ENCODE measurements at places on chromosomes 2 and 18. TPM values are rescaled to one million over a fixed set of nuclear protein-coding genes. Genes with fewer than 3 reads are reported as not detected.

GRCh38 chr2:98800330-98801064 lies 69.6 kb upstream of the MGAT4A start:
- DNase-seq = no peak
- no peaks in the 10 kb centered on the region for H3K36me3 ChIP-seq
- H3K4me3 ChIP-seq = no peak overlapping the region
- H3K27ac ChIP-seq = no peak overlapping the region
- peaks cover 4% of the 10 kb centered on the region for H3K4me1 ChIP-seq
- H3K27me3 ChIP-seq = peaks cover 32% of the 10 kb centered on the region

DNA sequence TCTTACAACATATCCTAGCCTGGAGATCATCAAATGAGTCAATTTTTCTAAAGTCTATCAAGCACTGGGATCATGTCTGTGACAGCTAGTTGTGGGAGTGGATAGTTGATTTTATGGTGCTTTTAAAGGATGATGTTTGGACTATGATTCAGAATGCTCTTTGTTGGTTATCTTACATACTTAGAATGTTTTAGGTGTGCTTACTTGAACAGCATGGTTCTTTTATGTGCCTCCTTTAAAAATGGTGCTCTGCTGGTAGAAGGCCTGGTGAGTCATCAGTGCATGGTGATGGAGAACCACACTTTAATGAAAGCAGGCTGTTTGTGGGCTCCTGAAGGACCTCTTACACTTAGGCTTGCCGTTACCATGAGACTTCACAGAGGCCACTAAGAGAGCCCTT lies 682.7 kb upstream of the FANCL start:
- peak overlapping the region; percentile 21 for H3K4me3 ChIP-seq
- no peaks in the 10 kb centered on the region for H3K27me3 ChIP-seq
- H3K36me3 ChIP-seq = no peaks in the 10 kb centered on the region
- H3K27ac ChIP-seq = peak overlapping the region; percentile 78
- peaks cover 87% of the 10 kb centered on the region for H3K4me1 ChIP-seq

DNA sequence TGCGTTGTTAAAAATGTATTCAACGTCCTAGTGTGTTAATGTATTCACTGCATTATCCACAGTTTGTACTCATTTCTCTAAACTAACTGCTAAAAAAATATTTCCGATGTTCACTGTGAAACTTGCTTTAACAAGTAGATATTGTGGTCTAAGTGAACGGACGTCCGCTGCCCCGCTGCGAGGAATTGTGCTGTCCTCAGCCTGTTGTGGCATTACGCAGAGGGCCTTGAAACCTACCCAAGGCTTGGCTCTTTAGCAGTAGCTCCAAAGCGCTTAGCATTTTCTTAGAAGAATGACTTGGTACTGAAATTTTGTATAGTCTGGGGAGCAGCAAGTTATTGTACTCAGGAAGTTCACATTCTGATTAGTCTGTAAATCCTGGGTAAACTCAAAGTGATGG lies 136.5 kb upstream of the SP5 start:
- no peak overlapping the region for H3K4me3 ChIP-seq
- H3K36me3 ChIP-seq = no peaks in the 10 kb centered on the region
- DNase-seq = no peak
- no peaks in the 10 kb centered on the region for H3K4me1 ChIP-seq

DNA sequence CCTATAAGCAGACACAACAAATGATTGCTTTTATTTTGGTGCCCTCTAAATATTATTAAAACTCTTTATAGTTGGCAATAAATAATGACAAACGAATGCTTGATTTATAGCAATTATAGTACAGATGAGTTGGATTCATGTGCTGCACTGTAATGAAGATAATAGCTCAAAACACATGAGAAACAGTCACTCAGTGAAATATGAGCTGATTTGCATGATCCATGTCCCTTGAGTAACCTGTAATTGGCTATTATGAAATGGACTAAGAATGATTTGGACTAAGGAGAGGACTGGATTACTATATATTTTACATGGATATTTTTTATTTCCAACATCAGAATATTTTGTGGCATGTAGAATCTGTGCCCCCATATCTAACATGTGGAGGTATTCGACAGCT lies 365.6 kb upstream of the UBE2E3 start:
- H3K4me3 ChIP-seq = no peak overlapping the region
- peaks cover 10% of the 10 kb centered on the region for H3K36me3 ChIP-seq
- no peak for DNase-seq
- H3K4me1 ChIP-seq = peaks cover 18% of the 10 kb centered on the region
- H3K27me3 ChIP-seq = no peaks in the 10 kb centered on the region
- no peak overlapping the region for H3K27ac ChIP-seq

- no peak for DNase-seq
- H3K27me3 ChIP-seq = peaks cover 2% of the 10 kb centered on the region
- no peak overlapping the region for H3K4me3 ChIP-seq
- H3K27ac ChIP-seq = no peak overlapping the region
These were observed 67.1 kb downstream of the RTP5 start for GRCh38 chr2:241936457-241937133.

- no peaks in the 10 kb centered on the region for H3K36me3 ChIP-seq
- peaks cover 6% of the 10 kb centered on the region for H3K4me1 ChIP-seq
- no peak overlapping the region for H3K27ac ChIP-seq
- peak; percentile 34 for DNase-seq
- peaks cover 3% of the 10 kb centered on the region for H3K27me3 ChIP-seq
These were observed 135.9 kb downstream of the ABCA12 start for GRCh38 chr2:215002500-215002899.

DNA sequence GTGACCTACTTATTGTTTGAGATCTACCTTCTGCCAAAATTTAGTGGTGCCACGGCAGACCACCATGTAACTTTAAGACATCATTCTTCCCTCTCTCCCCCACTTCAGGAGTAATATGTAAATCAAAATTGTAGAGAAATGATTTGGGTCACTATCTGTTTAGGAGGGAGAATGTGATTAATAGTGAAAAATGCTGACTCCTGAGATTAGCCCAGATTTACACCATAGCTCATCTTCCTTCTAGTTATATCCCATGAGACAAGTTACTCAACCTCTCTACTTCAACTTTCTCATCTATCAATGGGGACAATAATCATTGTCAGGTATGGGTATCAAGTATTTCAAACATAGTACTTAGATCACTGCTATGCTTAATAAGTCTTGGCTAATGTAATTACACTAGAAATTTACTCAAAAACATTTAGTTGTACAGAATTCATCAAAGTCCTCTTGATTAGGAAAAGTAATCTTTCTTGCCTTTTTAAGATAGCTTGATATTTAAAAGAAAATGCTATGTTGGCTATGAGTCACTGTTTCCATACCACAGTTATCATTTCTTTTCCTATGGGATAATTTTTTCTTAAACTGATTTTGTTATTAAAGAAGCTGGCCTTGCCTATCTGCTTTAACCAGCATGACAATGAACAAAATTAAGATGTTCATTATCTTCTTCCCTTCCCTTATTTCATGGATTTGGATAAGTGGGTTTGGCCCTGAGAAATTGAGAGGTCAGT lies 1038.9 kb upstream of the ZEB2 start:
- no peak overlapping the region for H3K27ac ChIP-seq
- H3K4me1 ChIP-seq = peaks cover 6% of the 10 kb centered on the region
- no peaks in the 10 kb centered on the region for H3K36me3 ChIP-seq
- H3K4me3 ChIP-seq = no peak overlapping the region
- no peak for DNase-seq
- H3K27me3 ChIP-seq = no peaks in the 10 kb centered on the region

DNA sequence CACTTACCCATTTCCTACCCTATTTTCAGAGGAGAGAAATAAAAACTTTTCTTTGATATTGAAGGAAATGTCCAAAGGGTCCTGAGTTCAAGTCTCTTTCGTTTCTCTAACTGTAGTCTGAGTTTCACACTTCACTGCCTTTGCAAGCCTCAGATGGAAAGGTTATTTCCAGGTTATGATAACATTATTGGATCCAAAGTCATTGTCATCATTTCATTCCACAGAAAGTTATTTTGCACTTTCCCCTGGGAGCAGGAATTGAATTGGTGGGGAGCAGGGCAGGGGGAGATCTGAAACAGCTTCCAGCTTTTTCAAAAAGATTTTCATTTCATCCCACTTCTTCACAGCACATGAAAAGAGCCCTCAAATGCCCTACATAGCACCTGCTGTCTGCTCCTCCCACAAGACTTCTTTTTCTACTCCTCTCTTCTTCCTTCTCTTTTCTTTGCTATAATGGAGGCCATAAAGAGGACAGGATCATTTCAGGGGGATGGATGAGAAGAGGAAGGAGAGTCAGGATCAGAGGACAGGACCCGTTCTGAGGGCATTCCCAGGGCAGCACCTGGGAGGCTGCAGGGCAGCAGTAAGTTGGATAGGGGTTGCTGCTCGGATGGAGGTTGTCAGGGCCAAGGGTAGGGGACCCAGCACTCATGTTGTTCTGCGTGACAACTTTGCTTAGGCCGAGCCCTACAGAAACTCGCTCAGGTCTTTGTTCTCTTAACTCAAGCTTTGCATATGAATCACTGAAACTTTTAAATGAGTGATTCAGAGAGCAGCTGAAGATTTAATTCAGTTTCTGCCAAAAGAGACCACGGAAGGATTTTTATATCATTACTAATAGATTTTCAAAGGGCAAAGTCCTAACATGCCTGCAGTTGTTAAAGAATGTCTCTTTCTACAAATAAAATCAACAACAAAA lies 11.4 kb upstream of the GALNT5 start:
- no peaks in the 10 kb centered on the region for H3K27me3 ChIP-seq
- H3K27ac ChIP-seq = peak overlapping the region; percentile 99
- H3K4me1 ChIP-seq = peaks cover 52% of the 10 kb centered on the region

DNA sequence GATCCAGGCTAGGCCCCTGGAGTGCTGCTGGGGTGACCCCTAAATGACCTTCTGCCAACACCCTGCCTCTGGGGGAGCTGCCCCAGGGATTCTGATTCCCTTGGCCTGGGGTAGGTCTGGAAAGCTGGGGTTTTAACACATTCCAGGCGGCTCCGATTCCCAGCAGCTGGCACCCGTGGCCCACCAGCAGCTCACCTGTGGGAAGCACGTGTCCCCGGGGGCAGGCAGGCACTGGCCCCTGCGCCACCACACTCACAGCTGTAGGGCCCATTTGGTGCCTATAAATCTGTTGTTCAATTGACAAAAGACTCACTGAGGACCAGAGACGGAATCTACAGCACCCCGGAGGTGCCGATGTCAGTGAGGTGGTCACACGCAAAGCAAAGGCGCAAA lies 4.1 kb upstream of the KLHL30 start:
- H3K27ac ChIP-seq = no peak overlapping the region
- H3K4me3 ChIP-seq = no peak overlapping the region
- H3K36me3 ChIP-seq = no peaks in the 10 kb centered on the region

- no peak for DNase-seq
- no peak overlapping the region for H3K27ac ChIP-seq
- peaks cover 27% of the 10 kb centered on the region for H3K4me1 ChIP-seq
These were observed 70.0 kb downstream of the HDAC4 start for GRCh38 chr2:239330836-239331235.

DNA sequence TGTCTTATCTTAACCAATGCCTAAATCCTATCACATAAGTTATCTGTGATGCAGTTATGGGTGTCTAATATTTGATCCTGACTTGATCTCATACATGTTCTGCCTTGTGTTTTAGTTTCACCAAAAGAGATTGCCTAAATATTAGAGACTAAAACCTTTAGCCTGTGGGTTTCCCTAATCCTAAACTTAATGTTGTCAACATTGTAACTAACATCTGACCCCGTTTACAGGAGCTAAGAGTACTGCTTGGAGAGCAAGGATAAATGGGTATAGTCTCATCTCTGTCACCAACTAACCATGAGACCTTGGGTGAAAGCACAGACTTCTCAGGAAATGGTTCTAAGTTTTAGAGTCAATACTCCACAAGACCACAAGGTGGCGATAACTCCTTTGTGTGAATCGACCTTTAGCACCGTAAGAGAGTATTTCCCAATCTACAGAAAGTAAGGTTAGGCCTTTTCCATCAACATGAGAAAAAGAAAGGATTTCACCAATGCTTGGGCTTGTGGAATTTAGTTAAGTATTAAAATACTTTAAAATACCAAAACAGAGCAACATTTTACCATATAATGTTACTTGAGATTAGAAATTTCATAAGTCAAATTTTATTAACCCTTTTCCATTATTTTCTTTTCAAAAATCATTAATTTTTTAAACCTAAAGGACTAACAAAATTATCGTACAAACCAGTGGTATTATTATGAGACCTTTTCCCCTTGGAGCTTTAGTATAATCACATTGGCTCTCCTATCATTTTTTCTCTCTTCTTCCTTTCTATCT lies 60.5 kb downstream of the G6PC2 start:
- DNase-seq = peak; percentile 68
- H3K27me3 ChIP-seq = peaks cover 2% of the 10 kb centered on the region
- H3K4me1 ChIP-seq = no peaks in the 10 kb centered on the region

DNA sequence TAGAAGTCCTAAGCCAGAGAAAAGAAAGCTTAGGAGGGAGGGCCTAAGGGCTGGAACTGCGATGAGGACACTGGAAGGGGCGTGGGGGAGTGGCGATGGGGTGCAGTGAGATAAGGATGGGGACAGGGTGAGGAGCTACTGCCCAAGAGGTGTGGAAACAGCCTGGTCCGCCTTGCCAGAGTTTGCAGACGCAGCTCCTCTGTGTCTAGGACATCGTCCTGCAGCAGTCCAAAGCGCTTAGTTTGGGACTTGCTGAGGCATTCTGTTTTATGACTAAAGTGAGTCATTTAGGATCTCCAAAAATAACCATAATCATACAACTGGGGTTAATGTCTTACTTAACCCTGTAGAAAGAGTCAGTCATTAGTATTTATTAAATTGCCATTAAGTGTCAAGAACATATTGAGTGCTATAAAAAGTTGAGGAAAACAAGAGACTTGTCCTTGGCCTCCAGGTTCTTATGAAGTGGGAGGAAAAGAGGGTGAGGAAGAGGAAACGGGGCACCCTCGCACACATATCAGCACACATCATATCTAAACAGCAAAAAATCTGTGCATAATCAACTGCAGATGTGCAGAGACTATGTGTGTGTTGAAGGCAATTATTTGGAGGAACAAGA lies 74.8 kb downstream of the CDK15 start:
- peaks cover 75% of the 10 kb centered on the region for H3K4me1 ChIP-seq
- H3K4me3 ChIP-seq = peak overlapping the region; percentile 68
- DNase-seq = peak; percentile 95
- peaks cover 3% of the 10 kb centered on the region for H3K27me3 ChIP-seq

DNA sequence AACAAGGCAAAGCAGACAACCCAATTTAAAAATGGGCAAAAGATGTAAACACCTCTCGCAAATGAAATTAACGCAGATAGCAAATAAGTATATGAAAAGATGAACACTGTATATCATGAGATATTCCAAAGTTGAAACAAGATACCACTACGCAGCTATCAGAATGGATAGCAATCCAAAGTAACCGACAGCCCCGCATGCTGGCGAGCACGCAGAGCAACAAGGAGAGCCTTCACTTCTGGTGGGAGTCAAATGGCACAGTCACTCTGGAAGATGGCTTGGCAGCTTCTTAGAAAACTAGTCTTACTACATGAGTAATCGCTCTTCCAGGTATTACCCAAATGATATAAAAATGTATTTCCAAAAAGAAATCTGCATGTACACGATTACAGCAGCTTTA lies 1.4 kb downstream of the NDUFA10 start:
- peaks cover 12% of the 10 kb centered on the region for H3K36me3 ChIP-seq
- H3K27me3 ChIP-seq = peaks cover 3% of the 10 kb centered on the region
- no peak overlapping the region for H3K27ac ChIP-seq
- peak overlapping the region; percentile 96 for H3K4me3 ChIP-seq
- DNase-seq = no peak

GRCh38 chr2:167965907-167966761 lies 281.3 kb downstream of the STK39 start:
- H3K27me3 ChIP-seq = peaks cover 2% of the 10 kb centered on the region
- peak overlapping the region; percentile 34 for H3K27ac ChIP-seq
- DNase-seq = no peak
- H3K36me3 ChIP-seq = no peaks in the 10 kb centered on the region
- H3K4me1 ChIP-seq = peaks cover 17% of the 10 kb centered on the region
- H3K4me3 ChIP-seq = no peak overlapping the region

Gene THSD7B
- total RNA-seq = not detected

Gene GALNT14
- 0.77 TPM for total RNA-seq

Gene SKOR2
- total RNA-seq = not detected

Gene UGT1A3
- total RNA-seq = not detected

Gene ODC1
- 144 TPM for total RNA-seq

Gene BBS5
- 6.5 TPM for total RNA-seq

Gene REG1B
- total RNA-seq = not detected

Gene CUL3
- 80.9 TPM for total RNA-seq
